ENCODE measurements at places on chromosomes 5 and 9. TPM values are rescaled to one million over a fixed set of nuclear protein-coding genes. Genes with fewer than 3 reads are reported as not detected.

DNA sequence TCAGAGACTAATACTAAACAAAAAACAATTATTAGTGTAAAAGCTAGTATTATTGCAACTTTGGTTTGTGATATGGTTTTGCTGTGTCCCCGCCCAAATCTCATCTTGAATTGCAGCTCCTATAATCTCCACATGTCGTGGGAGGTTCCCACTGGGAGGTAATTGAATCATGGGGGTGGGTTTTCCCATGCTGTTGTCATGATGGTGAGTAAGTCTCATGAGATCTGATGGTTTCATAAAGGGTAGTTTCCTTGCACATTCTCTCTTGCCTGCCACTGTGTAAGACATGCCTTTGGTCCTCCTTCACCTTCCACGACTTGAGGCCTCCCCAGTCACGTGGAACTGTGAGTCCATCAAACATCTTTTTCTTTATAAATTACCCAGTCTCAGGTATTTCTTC, 325.9 kb upstream of the DAB2 start:
- no peak for DNase-seq

Gene CETN3
- total RNA-seq: 55.4 TPM

Gene STK32A
- total RNA-seq: not detected

- no peak for DNase-seq
Measured at GRCh38 chr5:141934099-141934844, 10.6 kb downstream of the DELE1 start.

Gene FOXD4L4
- total RNA-seq: 0.14 TPM

- DNase-seq: no peak
Measured at GRCh38 chr9:32463500-32464293, 62.3 kb downstream of the RIGI start.

- DNase-seq: no peak
Measured at GRCh38 chr9:128382261-128382660, 11.1 kb downstream of the URM1 start.

Gene PCDHA10
- not detected for total RNA-seq

GRCh38 chr9:126293522-126293889, 33.1 kb upstream of the MVB12B start:
- DNase-seq: peak; percentile 62

- no peak for DNase-seq
Measured at GRCh38 chr5:24005384-24005783, 498.0 kb downstream of the PRDM9 start.

DNA sequence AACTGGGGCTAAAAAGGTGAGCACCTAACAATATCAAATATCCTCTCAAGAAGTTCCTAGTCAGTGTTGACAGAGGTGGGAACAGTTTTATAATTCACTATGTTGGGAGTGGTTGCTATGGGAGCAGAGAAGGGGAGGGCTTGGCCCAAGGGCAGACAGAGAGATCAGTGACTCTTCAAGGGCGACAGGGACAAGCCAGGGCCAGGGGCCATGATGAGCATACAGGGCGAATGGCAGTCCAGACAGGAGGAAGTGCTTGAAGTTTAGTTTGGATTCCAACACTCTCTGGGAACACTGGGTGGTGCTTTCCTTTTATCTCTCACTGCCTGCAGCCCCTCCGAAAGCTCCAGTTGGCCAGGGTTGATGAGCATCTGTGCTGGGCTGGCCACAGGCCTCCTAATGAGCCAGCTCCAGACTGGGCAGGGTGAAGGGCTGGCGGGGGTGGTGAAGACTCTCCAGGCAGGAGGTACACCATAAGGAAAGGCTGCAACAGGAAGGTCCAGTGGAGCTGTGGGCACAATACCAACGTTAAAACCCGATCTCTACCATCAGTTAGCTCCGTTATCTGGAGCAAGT, 111.3 kb downstream of the TMEM174 start:
- no peak for DNase-seq
